ENCODE measurements at places on chromosomes 1 and 21. TPM values are rescaled to one million over a fixed set of nuclear protein-coding genes. Genes with fewer than 3 reads are reported as not detected.

PDZK1 gene
- total RNA-seq: 152 TPM

AGRN gene
- 261 TPM for total RNA-seq

CNKSR1 gene
- 19.7 TPM for total RNA-seq

MARK1 gene
- total RNA-seq: 5.3 TPM

SAMD13 gene
- 4.5 TPM for total RNA-seq

BLZF1 gene
- 25.3 TPM for total RNA-seq

DNASE2B gene
- not detected for total RNA-seq

CEP85 gene
- 8.5 TPM for total RNA-seq

AZIN2 gene
- 4.9 TPM for total RNA-seq

PLA2G2F gene
- not detected for total RNA-seq

OR2L3 gene
- total RNA-seq: not detected

CFHR5 gene
- total RNA-seq: not detected

DNA sequence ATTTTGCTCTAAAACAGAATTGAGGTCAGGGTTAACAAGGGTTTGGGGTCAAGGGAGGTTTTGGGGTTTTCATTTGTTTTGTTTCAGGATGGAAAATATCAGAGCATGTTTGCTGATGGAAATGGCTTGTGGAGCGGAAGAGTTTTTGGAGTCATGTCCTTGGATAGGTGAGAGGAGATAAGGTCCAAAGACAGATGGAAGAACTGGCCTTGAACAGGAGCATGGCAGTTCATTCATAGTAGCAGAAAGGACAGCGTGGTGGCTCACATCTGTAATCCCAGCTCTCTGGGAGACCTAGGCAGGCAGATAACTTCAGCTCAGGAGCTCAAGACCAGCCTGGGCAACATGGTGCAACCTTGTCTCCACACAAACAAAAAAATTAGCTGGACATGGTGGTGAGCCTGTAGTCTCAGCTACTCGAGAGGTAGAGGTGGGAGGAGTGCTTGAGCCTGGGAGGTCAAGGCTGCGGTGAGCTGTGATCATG lies 65.1 kb downstream of the MAB21L3 start:
- no peak for DNase-seq

GRCh38 chr21:18887922-18888602 lies 484.5 kb upstream of the TMPRSS15 start:
- DNase-seq: no peak

- no peak for DNase-seq
Observed at GRCh38 chr1:204405988-204406387, 5.6 kb downstream of the PPP1R15B start.

- no peak for DNase-seq
Observed at GRCh38 chr1:71311376-71311775, 230.5 kb upstream of the ZRANB2 start.

GRCh38 chr1:166129006-166129405 lies 37.8 kb downstream of the FAM78B start:
- DNase-seq: no peak

- DNase-seq: no peak
Observed at GRCh38 chr1:83857103-83857502, 141.8 kb downstream of the TTLL7 start.

GRCh38 chr1:9603766-9604753 lies 15.3 kb downstream of the TMEM201 start:
- no peak for DNase-seq

DNA sequence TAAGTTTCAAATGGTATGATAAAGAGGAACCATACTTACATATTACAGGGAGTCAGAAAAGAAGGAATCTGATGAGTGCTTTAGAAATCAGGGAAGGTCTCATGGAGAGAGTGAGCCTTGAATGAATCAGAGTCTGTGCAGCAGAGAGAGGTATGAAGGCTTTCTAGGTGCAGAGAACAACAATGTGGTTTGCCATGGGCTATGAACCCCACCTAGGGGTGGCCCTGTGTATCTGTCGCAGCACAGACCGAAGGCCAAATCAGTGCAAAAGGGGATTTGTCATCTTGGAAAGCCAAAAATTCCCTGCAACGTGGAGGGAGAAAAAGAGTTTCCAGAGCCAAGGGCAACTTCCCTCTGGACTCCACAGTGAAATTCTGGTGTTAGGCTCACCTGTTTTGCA lies 3.5 kb downstream of the PAPPA2 start:
- DNase-seq: no peak

DNA sequence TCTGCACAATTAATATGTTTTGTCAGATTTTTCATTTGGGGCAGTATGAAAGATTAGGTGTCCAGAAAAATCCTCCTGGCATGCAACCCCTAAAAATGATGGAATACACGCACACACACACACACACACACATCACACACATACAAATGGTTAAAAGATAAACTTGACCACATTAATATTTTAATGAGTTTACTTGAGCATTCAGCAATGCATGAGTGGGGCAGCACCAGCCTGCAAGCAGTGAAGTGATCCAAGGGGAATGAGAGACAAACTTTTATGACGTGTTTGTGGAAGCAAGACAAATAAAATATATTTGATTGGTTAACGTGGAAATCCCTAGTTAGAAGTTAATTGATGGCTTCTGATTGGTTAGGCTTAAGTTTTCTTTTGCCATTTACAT lies 29.1 kb upstream of the SOAT1 start:
- no peak for DNase-seq

DNA sequence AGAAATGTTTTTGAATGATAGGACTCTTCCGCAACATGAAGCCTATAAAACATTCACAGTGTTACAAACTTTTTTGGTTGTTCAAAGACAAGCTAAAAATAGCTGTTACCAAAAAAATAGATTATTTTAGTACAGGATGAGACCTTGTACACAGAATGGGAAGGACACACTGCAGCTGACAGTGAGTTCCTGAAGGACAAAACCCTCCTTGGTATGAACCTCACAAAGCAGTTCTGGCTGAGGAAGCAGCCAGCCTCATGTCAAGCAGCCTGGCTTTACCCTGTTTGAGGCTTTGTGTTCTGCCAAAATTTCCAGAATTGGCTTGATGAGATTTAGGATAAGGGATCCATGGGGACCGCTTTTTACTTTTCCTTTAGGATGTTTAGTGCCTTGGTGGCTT lies 93.7 kb downstream of the RGL1 start:
- DNase-seq: no peak

GRCh38 chr1:174623324-174624035 lies 175.7 kb downstream of the GPR52 start:
- no peak for DNase-seq

- no peak for DNase-seq
Observed at GRCh38 chr1:118183586-118183985, 1.4 kb downstream of the SPAG17 start.

GRCh38 chr1:236654957-236655356 lies 31.3 kb upstream of the ACTN2 start:
- DNase-seq: peak; percentile 35

DNA sequence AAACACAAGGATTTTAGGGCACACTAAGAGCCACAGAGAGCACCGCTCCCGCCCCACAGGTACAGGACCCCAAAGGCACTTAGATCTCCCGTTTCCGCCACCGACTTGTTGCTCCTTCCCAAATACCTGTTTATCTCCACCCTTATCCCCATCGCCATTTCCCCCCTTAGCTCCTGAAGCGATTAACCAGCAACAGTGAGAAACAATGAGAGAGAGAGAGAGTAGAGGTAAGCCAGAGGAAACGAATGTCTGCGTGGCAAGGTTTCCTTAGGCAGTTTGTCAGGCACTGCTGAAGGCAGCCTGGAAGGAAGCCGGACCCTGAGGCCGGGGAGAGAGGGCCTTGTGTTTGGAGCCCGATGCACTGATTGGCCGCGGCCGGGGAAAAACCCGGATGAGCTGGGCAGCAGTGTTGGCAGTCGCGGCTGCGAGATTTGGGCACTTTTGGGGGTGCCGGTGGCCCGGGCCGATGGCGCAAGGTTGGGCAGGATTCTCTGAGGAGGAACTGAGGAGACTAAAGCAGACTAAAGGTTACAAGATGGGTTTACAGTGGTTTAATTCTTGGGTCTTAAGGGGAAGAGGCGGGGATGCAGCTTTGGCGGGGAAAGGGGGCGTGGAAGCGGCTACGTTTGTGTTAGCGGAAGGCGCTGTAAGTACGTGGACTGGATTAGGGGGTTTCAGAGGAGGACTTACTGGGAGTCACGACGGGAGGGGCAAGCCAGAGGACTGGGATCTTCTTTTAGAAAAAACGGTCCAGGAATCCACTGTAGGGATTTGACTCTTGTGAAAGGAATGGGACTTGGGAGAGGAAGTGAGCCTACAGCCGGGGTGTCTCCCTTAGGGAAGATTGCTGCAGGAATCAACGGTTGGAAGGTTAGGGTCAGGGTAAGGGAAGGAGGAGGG lies at the start of gene GORAB:
Gene GORAB (plus strand): TSS at position 409 of the 900 bp plus-strand sequence. CDS start 58 bp downstream, at position 467.
- peak; percentile 97 for DNase-seq

DNA sequence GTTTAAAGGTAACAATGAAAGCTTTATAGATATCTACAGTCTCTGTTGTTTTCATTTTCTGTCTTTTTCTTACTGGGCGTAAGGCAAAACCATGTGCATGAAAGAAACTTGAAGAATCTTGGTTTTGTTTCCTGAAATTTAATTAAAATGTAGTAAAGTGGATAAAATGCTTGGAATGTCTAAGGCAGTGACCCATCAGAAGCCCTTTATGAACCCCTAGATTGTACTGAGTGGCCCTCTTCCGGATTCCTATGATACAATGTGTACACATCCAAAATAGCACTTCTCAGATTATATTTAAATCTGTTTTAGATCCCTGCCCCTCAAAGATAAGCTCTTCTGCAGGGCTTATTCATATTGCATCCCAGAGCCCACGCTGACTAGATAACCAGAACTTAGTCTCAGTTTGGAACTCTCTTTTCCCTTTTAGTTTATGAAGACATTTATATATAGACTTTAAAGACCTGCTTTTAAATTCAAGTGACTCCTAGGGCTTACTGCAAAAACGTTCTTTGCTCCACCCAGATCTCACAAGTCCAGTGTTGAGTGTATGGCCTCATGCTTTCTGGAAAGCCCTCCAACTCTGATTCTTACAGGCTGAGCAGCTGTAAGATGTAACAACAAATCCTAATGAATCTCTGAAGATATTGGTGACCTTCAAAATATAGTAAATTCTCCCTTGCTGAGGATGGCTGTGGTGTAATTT lies 142.9 kb downstream of the LRRC7 start:
- no peak for DNase-seq

DNA sequence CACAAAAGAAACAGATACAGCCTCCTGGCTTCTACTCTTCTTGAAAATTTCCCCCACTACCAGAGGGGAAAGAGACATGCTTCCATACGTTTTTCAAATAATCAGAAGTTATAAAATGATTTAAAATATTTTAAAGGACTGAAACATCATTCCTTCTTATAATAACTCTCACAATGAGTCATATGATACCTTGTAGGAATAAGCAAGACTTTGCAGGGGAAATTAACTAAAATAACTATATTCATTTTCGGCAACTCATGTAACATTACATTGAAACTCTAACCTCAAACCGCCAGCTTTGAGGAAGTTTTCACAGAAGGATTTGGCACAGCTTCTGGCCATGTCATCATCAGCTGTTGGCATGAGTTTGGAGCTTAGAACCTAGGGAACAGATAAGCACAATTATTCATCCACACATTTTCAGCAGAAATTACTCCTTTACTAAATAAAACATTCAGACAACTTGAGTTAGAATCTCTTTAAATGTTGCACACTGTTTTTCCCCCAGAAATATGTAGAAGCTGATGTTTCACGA lies 85.9 kb downstream of the USP24 start:
- no peak for DNase-seq

DNA sequence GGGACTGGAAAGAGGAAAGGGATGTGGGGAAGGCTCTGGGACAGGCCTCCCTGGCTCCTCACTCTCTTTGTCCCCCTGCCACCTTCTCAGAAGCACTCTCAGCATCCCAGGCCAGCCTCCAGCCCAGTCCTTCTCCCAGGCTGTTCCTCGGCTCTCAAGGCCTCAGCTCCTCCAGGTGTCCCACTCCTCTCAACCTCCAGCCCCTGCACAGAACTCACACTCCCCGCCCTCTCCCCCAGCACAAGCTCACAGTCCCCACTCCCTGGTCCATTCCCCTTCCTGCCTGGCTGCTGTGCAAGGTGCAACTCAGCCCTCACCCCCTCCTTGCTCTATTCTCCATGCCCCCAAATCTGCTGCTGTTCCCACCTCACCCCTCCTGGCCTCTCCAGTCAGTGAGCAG lies 185.0 kb downstream of the HIVEP3 start:
- no peak for DNase-seq

DNA sequence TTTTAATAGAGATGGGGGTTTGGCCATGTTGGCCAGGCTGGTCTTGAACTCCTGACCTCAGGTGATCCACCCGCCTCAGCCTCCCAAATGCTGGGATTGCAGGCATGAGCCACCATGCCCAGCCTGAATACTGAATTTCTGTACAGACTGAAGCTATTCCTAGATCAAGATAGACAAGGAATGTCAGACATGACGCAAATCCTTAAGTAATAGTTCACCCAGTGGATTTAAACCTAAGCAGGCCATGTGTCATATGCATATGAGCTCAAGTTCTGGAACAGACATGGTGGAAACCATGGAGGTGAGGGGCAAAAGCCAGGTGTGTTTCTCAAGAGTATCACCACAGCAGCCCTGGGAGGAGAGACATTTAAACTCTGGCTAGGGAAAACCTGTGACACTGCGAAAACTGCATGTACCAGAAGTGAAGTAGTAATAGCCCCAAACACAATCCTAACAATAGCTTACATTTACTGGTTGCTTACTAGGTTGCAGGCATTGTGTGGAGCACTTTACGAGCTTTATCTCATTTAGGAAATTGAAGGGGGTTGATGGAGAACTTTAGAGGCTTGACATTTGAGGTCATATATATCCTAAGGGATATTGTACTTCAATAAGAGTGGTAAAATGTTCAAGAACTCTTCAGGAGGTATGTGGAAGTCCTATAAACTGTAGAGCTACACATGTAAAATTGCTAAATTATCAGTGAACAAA lies 31.7 kb upstream of the MAN1A2 start:
- DNase-seq: no peak

DNA sequence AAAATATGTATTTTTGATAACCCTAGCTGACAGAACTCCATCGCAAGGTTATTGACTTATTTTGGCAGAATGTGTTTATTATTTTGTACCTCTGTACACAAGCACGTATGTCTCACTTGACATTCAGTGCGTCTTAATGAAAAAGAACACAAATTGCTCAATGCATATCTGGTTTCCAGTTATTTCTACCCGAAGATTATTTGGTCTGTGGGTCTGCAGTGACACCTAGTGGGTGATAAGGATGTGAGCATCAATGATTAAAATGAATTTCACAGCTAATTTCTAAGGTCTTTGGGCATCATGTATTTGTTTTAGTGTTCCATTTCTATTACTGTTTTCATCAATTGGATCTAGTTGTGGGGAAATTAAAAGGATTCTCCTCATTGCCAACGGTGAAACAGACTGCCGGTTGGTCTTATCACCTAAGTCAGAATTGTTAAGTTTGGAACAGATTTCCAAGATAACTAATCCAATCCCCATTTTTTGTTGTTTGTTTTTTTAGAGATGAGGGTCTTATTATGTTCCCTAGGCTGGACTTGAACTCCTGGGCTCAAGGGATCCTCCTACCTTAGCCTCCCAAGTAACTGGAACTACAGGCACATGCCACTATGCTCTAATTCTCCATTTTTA lies 13.9 kb downstream of the DDX20 start:
- no peak for DNase-seq

All from kidney (tissue), 22 donors.